ENCODE measurements at places on chromosomes 13 and 19.
A peak's percentile ranks its signal among the peaks of the same experiment; 100 is the strongest.

- DNase-seq = no peak
Measured at GRCh38 chr13:80590551-80590950, 249.6 kb upstream of the SPRY2 start.

DNA sequence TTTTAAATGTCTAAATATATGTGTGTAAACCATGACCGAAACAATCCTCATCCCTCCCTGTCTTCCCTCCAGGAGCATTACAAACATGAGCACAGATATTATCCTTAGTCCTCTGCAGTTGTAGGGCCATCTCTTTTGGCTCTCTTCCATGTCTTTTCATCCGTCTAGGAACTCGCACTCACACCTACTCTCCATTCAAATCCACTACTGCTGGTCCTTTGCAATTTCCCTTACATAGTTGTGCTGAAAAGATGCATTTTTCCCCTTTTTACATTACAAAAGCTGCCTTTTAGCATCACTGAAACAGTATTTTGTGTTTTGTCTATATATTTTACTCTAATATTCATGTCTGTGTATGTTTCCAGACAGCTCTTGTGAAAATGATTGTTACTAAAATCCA, 237.8 kb downstream of the DACH1 start:
- no peak for DNase-seq

DNA sequence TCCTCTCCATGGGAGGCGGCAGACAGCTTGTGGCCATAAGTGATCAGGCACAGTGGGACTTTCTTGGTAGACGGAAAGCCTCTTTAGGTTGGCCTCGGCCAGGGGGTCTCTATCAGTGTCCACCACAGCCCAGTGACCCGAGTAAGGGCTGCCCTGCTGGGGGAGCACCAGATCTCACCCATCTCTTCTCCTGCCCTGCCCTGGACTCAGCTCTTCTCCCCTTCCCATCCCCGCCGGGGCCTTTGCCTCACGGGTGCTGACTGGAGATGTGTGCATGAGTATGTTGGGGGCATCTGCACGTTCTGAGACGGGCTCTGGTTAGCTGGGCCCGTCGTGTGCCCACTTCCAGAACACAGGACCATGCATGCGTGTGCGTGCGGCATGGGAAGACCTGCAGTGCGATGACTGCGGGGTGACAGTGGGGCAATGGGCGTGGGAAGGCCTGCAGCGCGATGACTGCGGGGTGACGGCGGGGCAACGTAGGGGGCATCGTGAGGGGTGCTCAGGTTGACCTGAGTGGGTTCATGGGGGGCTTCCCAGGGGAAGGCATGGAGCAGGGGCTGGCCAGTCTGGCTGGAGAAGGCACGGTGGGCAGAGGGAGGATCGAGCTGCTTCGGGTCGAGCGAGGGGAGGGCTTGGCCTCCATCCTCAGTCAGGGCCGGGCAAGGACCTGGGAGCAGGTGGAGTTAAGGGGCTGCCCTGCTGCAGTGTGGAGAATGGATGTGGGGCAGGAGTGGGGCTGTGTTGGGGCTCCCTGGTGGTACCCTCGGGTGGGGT, 15.9 kb downstream of the EPN1 start:
- DNase-seq = no peak

GRCh38 chr19:31591258-31591657, 242.0 kb upstream of the TSHZ3 start:
- DNase-seq = no peak

GRCh38 chr19:44813841-44814470, 5.1 kb downstream of the BCAM start:
- DNase-seq = no peak

GRCh38 chr19:18995804-18996241, 37.5 kb downstream of the SUGP2 start:
- DNase-seq = peak; percentile 22

DNA sequence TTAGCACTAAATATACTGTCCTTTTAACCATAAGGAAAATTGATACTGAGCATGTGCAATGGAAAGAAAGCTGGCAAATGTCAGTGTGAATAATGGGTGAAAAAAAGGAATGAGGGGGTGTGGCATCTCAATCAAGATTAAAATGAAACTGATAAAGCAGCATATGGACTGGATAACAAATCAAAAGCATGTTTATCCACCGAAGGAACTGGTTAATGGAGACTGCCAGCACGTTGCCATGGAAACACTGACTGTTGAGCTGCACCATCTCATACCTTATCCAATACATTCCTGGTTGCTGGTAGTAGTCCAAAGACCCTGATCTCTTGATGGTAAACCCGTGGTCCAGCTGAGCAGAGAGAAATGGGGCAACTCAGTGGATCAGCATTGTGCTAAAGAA, 311.4 kb upstream of the MAB21L1 start:
- no peak for DNase-seq

DNA sequence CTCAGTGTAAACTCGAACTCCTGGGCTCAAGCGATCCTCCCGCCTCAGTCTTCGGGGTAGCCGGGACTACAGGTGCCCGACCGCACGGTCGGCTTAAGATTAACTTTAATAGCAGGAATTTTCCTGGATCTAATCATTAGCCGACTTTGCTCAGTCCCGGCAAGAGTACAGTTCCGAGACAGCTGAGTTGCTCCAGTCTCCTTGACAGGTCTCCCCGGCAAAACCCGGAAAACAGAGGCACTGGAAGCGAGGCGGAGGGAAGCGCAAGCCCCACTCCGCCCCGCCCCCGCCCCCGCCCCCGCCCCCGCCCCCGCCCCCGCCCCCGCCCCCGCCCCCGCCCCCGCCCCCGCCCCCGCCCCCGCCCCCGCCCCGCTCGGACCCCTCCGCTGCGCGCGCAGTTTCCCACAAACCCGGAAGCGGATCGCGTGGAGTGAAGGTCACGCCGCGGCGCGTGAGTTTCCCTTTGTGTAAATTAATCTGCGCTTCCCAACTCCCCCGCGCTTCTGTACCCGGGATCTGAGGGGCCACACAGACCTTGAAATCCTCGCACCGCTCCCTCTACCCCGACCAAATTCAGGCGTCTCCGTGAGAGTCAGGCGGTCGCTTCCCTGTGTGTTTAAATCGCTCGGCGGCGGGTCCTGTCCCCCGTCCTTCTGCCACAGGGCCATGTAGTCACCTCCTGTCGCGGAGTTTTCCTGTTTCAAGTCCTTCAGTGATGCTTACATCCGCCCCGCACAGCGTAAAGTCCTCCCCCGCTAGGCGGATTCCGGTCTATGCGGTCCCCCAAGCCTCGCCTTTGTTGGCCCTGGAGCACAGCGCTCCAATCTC, at the start of gene ZNF480:
ZNF480 (plus strand) TSS at position 397 of the 828 bp plus-strand sequence. CDS start 3,244 bp downstream, outside the sequence.
- DNase-seq = peak; percentile 67

GRCh38 chr19:4909897-4910593, 744 bp downstream of the UHRF1 start:
- DNase-seq = peak; percentile 97

GRCh38 chr13:30535046-30535445, 69.3 kb upstream of the HMGB1 start:
- no peak for DNase-seq

DNA sequence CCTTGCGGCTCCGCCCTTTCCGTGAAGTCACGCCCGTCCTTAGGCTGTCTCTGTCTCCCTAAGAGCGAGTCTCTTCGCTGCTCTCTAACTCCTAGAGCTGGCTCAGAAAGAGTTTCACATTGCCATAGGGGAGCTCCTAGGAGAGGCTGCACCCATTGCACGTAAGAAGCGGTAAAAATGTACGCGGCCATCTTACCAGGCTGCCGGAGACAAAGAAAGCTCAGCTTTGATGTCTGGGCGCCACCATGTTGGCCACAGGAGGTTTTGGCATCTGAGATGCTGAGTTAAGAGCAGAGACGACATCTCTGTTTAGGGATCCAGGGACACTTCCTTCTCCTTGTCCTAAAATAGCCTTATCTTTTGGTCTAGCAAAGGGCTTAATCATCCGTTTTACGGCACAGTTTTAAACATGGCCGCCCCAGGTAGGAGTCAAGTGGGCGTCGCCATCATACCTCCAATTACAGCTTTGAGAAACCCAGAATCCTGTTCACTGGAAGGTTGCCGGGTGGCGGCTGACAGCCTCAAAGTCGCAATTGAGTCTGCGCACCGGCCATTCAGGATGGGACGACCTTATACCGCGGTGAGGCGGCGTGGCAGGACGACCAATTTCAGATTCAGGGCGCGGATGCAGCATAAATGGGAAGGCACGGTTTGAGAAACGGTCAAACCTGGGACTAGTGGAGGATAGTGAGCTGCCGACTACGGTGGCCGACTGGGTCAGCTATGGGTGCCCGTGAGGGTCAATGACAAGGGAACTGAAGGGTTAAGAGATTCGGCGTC, at the start of gene ZNF793:
ZNF793 (plus strand) TSS at position 553 of the 780 bp plus-strand sequence. CDS start 16,501 bp downstream, outside the sequence.
- peak; percentile 78 for DNase-seq

GRCh38 chr19:54882758-54883157, 8.7 kb downstream of the FCAR start:
- DNase-seq = no peak

- DNase-seq = no peak
Measured at GRCh38 chr19:35021596-35021995, 8.7 kb upstream of the SCN1B start.

GRCh38 chr13:89199138-89199537, 1528.0 kb downstream of the SLITRK5 start:
- DNase-seq = no peak

DNA sequence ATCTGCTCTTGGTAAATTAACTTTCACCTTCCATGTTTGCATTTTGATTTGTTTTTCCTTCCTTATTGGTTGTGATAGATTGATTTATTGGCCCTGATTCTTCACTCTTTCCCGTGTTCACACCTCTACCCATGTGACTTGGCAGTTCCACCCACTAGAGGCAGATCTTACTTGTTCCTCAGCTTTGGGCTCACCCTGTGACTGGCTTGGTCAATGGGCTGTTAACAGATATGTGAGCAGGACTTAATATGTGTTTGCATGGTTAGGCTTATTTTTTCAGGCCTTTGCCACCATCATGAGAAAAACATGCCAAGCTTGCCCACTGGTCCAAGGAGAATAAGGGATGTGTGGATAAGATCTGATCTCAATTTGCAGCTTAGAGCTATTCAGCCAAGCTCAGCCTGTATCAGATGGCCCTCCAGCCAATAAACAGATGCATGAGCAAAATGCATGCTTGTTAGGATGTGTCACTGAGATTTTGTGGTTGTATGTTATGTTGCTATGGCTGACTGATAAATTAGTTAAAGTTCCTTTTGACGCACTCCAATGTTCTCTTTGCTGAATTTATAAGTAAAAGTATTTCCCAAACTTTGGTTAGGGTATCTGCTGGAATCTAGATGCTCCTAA, 48.0 kb downstream of the RGCC start:
- no peak for DNase-seq

- peak; percentile 12 for DNase-seq
Measured at GRCh38 chr19:1168572-1169410, 5.3 kb downstream of the SBNO2 start.

GRCh38 chr13:113972451-113973217, 1.2 kb downstream of the C13orf46 start:
- no peak for DNase-seq

- DNase-seq = no peak
Measured at GRCh38 chr13:72963762-72964161, 95.0 kb upstream of the KLF5 start.

GRCh38 chr13:90919153-90919552, 428.3 kb upstream of the MIR17HG start:
- DNase-seq = no peak

- no peak for DNase-seq
Measured at GRCh38 chr13:37047032-37047431, 12.5 kb downstream of the SUPT20H start.

DNA sequence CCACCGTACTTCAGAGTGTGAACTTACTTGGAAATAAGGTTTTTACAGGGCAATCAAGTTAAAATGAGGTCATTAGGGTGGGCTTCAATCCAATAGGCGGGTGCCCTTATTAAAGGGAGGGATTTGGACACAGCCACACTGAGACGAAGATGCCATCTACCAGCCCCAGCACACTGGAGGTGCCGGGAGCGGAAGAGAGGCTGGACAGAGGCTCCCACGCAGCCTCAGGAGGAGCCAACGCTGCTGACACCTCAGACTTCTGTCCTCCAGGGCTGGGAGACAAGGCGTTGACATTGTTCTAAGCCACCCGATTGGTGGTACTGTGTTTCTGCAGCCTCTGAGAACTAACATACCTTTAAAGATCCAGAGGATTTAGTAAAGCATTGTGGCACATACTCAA, 12.6 kb upstream of the RAB20 start:
- no peak for DNase-seq

DNA sequence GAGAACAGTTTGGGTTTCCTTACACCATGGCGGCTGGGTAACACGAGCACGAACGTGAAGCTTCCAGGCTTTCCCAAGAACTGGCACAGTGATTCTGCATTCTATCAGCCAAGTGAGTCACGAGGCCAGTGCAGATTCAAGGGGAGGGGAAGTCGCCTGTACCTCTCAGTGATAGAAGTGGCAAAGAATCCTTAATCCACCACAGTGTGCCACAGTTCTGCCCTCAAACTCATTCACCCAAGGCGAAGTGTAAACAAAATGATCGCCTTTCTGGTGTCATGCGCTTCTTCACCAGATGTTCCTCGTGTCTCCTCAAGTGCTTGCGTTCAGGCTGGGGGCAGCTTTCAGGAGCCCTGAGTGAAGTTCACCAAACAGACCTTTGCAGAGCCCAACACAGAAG, 24.9 kb upstream of the AMER2 start:
- DNase-seq = no peak

DNA sequence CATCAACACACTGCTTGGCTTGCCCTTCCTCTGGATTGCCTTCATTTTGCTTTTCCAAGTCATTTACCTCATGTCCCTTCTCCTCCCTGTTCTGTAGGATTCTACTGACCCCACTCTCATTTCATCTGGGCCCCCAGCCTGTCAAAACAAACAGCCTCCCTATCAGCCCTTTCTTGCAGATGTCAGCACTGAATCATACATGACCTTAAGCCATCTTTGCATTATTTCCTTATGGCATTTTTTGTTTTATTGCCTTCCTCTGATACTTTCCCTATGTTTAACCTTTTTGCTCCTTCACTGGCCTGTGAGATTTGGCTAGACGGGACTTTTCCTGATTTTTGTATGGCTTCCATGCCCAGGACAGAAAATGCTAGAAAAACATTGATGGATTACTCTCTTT, 8.7 kb downstream of the LRCH1 start:
- no peak for DNase-seq

DNA sequence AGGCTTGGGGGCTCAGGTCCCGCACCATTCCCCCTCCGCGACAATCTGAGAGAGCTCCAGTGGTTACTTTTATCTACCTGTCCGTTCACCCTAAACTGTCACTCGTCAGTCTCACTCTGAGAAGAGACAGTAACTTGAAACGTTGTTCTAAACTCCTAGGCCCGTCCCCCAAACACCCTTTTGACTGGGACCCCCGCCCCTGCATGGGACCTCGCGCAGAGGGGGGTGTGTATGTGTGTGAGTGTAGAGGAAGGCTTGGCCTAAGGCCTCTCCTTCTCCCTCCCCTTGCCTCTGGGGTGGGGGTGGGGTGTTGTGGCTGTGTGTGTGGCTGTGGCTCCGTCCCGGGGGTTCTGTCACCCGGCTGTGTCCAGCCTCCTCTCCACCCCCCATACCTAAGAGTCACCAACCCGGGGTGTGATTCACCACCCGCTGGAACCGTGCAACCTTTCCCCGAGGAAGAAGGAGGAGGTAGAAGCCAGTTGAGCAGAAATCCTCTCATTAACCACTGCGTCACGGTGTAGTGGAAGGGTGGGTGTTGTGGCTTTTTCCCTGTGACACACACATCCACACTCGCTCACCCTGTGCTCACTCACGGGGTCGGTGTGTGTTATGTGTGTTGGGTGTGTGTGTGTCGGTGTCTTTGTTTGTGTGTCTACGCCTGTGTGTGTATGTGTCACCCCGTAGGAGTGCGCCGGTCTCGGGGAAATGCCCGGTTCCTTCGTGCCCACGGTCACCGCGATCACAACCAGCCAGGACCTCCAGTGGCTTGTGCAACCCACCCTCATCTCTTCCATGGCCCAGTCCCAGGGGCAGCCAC, 2.4 kb downstream of the FOSB start:
- DNase-seq = no peak

- no peak for DNase-seq
Measured at GRCh38 chr19:970695-971094, 13.4 kb upstream of the WDR18 start.
